ENCODE measurements at places on chromosomes 7 and 10. TPM values are rescaled to one million over a fixed set of nuclear protein-coding genes. Genes with fewer than 3 reads are reported as not detected.

- no peak for DNase-seq
Observed at GRCh38 chr10:89002226-89002978, 11.8 kb downstream of the FAS start.

MMD2 gene
- total RNA-seq = not detected

VWDE gene
- total RNA-seq = 3.0 TPM

GRCh38 chr7:108335269-108335918, 120.8 kb downstream of the NRCAM start:
- DNase-seq = peak; percentile 51

- no peak for DNase-seq
Observed at GRCh38 chr10:11150231-11150731, 132.6 kb downstream of the CELF2 start.

PON1 gene
- total RNA-seq = not detected

- peak; percentile 33 for DNase-seq
Observed at GRCh38 chr7:2403718-2404648, 572 bp downstream of the CHST12 start.

DNA sequence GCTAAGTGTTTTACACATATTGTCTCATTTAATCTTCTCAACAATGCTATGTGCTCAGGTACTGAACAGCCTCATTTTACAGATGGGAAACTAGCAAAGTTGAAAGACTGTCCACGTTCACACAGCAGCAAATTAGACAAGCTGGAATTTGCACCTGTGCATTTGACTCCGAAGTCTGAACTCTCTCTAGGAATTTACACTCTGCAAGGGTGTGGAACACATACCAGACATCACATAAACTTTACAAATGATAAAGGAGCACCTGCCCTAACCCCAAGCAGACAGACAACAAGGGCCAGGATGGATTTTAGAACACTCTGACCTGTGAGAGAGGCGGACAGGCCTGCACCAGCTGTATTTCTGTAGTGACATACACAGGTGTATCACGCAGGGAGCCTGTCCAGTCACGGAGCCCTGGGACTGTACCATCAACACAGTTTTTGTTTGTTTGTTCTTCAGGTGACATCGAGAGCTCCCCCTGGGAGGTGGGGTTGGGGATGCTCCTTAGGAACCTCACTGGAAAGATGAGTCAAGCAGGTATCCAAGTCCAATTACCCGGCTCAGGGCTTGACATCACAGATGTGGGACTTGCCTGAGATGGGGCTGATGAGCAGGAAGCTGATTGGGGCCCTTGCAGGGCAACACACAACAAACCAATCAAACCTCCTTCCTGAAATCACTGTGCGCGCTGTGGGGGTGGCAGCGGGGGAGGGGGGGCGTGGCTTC, 31.0 kb downstream of the MKI67 start:
- DNase-seq = no peak

NUDT5 gene
- total RNA-seq = 84.2 TPM

DNA sequence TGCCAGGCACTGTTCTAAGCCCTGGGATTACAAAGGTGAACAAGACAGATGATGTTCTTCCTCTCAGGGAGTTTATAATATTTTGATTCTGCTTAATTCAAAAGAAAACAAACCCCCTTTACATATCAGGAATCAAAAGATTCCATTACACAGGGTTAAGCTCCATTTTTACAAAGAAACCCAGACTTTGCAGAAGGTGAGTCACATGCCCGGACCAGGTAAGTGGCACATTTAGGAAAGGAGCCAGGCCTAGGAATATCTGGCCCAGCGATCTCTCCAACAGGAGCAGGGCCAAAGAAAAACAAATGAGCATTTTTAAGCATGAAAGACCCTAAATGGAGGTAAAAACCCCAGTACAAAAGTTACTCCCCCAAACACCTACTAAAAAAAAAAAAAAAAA, 1.1 kb downstream of the STN1 start:
- DNase-seq = peak; percentile 59

DNA sequence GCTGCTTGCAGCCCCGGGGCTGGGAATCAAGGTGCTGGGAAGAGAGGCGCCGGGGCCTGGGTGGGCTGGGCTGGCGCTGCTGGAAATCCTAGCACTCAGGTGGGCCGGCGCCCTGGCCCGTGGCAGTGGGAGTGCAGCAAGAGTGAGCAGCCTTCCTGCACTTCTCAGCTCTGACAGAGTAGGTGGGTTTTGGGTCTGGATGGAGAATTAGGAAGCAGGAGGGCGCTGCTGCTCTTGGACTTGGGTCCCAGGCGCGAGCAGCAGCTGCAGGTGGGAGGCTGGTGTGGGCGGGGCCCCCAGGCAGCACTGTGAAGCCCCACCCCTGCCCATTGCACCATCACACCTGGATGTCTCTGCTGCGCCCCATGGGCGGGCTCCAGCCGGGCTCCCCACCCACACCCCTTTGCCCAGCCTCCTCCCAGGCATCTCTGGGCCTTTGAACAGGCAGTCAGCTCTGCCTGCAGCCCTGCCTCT, 6.0 kb downstream of the BRI3 start:
- DNase-seq = peak; percentile 86

OR2A12 gene
- total RNA-seq = not detected

- DNase-seq = no peak
Observed at GRCh38 chr7:138834583-138834982, 36.6 kb upstream of the ATP6V0A4 start.

NXPH1 gene
- total RNA-seq = not detected

ACHE gene
- total RNA-seq = 0.30 TPM

GRCh38 chr7:157426463-157427301, 89.9 kb downstream of the DNAJB6 start:
- DNase-seq = no peak

FRA10AC1 gene
- 25.1 TPM for total RNA-seq

- peak; percentile 69 for DNase-seq
Observed at GRCh38 chr10:64726466-64726865, 1205.3 kb downstream of the REEP3 start.

GRCh38 chr7:2037808-2038522, 194.8 kb downstream of the MAD1L1 start:
- DNase-seq = no peak

- DNase-seq = no peak
Observed at GRCh38 chr7:5173496-5173895, 16.5 kb upstream of the WIPI2 start.

GIGYF1 gene
- total RNA-seq = 40.1 TPM

GRCh38 chr7:117941138-117941810, 68.0 kb upstream of the CTTNBP2 start:
- DNase-seq = no peak

GRCh38 chr7:135001390-135002165, 15.3 kb downstream of the AGBL3 start:
- peak; percentile 25 for DNase-seq
